Breast epithelium (tissue), 4 donors: ENCODE measurements at places on chromosomes 2 and 18. TPM values are rescaled to one million over a fixed set of nuclear protein-coding genes. Genes with fewer than 3 reads are reported as not detected.

GRCh38 chr18:79733986-79734770 lies 54.6 kb downstream of the CTDP1 start:
- no peaks in the 10 kb centered on the region for H3K4me1 ChIP-seq
- H3K27ac ChIP-seq = no peak overlapping the region
- H3K36me3 ChIP-seq = no peaks in the 10 kb centered on the region
- DNase-seq = no peak

- H3K27ac ChIP-seq = no peak overlapping the region
- no peaks in the 10 kb centered on the region for H3K27me3 ChIP-seq
- no peaks in the 10 kb centered on the region for H3K36me3 ChIP-seq
- no peak for DNase-seq
- H3K4me1 ChIP-seq = no peaks in the 10 kb centered on the region
- H3K4me3 ChIP-seq = no peak overlapping the region
Measured at GRCh38 chr2:114569166-114569565, 126.7 kb downstream of the DPP10 start.

GRCh38 chr2:177646791-177647190 lies 254.2 kb downstream of the AGPS start:
- no peaks in the 10 kb centered on the region for H3K27me3 ChIP-seq
- no peak overlapping the region for H3K27ac ChIP-seq
- H3K4me3 ChIP-seq = no peak overlapping the region
- DNase-seq = no peak
- no peaks in the 10 kb centered on the region for H3K36me3 ChIP-seq

DNA sequence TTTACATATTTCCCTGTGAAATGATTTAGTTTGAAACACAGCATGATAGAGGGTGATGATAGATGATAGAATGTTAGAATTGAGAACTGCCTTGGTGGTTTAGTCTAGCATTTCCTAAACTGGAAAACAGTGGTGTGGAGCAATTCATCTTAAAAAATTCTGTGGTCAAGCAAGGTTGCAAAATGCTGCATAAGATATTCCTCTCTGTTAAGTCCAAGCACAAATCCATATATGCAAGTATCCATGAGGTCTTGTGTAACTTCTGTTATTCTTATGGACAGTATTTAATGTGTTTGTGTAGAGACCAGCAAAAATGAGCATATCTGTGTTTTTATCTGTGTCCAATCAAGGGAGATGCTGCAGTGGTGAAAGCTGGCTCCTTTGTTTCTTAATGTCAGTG lies 30.0 kb downstream of the CPS1 start:
- no peaks in the 10 kb centered on the region for H3K36me3 ChIP-seq
- DNase-seq = no peak
- H3K27me3 ChIP-seq = no peaks in the 10 kb centered on the region
- no peak overlapping the region for H3K27ac ChIP-seq
- H3K4me1 ChIP-seq = no peaks in the 10 kb centered on the region

- H3K36me3 ChIP-seq = no peaks in the 10 kb centered on the region
- H3K27me3 ChIP-seq = no peaks in the 10 kb centered on the region
- H3K27ac ChIP-seq = peak overlapping the region; percentile 11
- H3K4me1 ChIP-seq = no peaks in the 10 kb centered on the region
- DNase-seq = peak; percentile 67
Measured at GRCh38 chr2:60530660-60531281, 22.7 kb downstream of the BCL11A start.

- peak overlapping the region; percentile 56 for H3K27ac ChIP-seq
- no peak overlapping the region for H3K4me3 ChIP-seq
- H3K27me3 ChIP-seq = no peaks in the 10 kb centered on the region
- H3K4me1 ChIP-seq = peaks cover 4% of the 10 kb centered on the region
- peak; percentile 84 for DNase-seq
- no peaks in the 10 kb centered on the region for H3K36me3 ChIP-seq
Measured at GRCh38 chr18:3771121-3771971, 321.4 kb downstream of the TGIF1 start.

DNA sequence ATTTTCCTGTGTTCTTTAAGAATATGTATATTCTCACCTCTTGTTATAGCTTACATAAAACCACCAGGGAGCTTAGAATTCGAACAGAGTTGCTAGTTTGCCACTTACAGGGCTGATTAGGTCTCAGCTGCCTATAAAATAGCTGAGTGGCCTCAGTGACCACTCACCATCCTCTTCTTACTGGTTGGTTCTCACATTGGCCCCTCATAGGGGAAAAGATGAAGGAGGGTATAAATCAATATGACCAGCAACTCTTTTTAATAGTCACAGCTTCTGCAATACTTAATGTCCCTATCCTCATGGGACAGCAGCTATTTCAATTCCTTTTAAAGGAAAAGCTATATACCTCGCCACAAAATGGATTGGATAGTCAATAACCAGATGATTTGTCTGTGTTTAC lies 199.4 kb upstream of the CDH20 start:
- no peak overlapping the region for H3K27ac ChIP-seq
- H3K4me3 ChIP-seq = no peak overlapping the region
- no peaks in the 10 kb centered on the region for H3K27me3 ChIP-seq
- DNase-seq = no peak

- no peaks in the 10 kb centered on the region for H3K36me3 ChIP-seq
- no peak overlapping the region for H3K4me3 ChIP-seq
- H3K27ac ChIP-seq = no peak overlapping the region
- no peak for DNase-seq
- H3K27me3 ChIP-seq = no peaks in the 10 kb centered on the region
Measured at GRCh38 chr2:61792355-61792890, 61.4 kb downstream of the FAM161A start.

- no peak overlapping the region for H3K4me3 ChIP-seq
- no peaks in the 10 kb centered on the region for H3K4me1 ChIP-seq
- H3K27ac ChIP-seq = no peak overlapping the region
- H3K27me3 ChIP-seq = no peaks in the 10 kb centered on the region
Measured at GRCh38 chr2:8382485-8382884, 299.4 kb upstream of the ID2 start.

GRCh38 chr2:241945311-241945710 lies 75.8 kb downstream of the RTP5 start:
- H3K4me1 ChIP-seq = no peaks in the 10 kb centered on the region
- H3K36me3 ChIP-seq = no peaks in the 10 kb centered on the region
- DNase-seq = no peak

- H3K4me1 ChIP-seq = no peaks in the 10 kb centered on the region
- no peaks in the 10 kb centered on the region for H3K27me3 ChIP-seq
- H3K4me3 ChIP-seq = no peak overlapping the region
- DNase-seq = no peak
- H3K36me3 ChIP-seq = no peaks in the 10 kb centered on the region
Measured at GRCh38 chr2:40403233-40403836, 48.6 kb downstream of the SLC8A1 start.

DNA sequence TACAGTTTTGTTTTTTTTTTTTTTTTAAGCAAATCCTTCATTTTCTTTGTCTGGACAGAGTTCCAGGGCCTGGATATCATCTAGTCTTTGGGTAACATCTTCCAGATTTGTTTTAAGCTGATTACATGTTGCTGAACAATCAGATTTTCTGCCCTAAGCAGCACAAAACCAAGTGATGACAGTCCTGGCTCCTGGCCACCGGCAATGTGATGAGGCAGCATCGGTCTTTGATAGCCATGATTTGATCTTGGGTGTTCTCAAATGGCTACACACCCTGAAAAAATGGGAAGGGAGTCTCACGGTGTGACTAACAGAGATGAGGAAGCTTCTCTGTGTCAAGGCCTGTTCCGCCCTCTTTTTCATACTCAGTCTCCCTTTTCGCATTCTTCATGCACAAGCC lies 708.6 kb upstream of the ZEB2 start:
- no peak overlapping the region for H3K4me3 ChIP-seq
- no peaks in the 10 kb centered on the region for H3K27me3 ChIP-seq
- no peak overlapping the region for H3K27ac ChIP-seq
- no peaks in the 10 kb centered on the region for H3K36me3 ChIP-seq
- H3K4me1 ChIP-seq = no peaks in the 10 kb centered on the region

GRCh38 chr2:109512076-109512475 lies 101.7 kb downstream of the SEPTIN10 start:
- H3K4me3 ChIP-seq = no peak overlapping the region
- DNase-seq = no peak
- no peaks in the 10 kb centered on the region for H3K36me3 ChIP-seq
- no peaks in the 10 kb centered on the region for H3K27me3 ChIP-seq
- H3K4me1 ChIP-seq = no peaks in the 10 kb centered on the region

- no peak overlapping the region for H3K27ac ChIP-seq
- no peaks in the 10 kb centered on the region for H3K36me3 ChIP-seq
- no peaks in the 10 kb centered on the region for H3K27me3 ChIP-seq
- no peak for DNase-seq
- no peaks in the 10 kb centered on the region for H3K4me1 ChIP-seq
Measured at GRCh38 chr2:96792772-96793749, 23.0 kb upstream of the CNNM3 start.

DNA sequence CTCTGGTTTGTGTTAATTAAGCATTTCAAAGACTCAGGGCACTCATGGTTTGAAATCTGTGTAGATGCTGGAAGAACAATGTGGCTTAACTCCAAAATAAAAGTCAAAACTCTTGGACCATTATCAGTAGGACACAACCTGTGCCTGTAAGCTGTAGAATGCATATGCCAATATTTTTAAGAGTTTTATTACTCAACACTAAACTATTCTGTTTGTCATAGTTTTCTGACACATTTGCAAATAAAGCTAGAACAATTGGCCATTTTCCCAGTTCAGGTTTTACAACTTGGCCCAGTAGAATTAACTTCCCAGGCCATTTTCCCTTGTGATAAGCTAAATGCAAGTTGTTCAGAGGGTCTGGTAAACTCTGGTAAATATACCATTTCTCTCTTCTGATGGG lies 713.1 kb downstream of the CBLN2 start:
- H3K27me3 ChIP-seq = no peaks in the 10 kb centered on the region
- H3K4me3 ChIP-seq = no peak overlapping the region
- no peak for DNase-seq
- no peaks in the 10 kb centered on the region for H3K4me1 ChIP-seq
- H3K27ac ChIP-seq = no peak overlapping the region

DNA sequence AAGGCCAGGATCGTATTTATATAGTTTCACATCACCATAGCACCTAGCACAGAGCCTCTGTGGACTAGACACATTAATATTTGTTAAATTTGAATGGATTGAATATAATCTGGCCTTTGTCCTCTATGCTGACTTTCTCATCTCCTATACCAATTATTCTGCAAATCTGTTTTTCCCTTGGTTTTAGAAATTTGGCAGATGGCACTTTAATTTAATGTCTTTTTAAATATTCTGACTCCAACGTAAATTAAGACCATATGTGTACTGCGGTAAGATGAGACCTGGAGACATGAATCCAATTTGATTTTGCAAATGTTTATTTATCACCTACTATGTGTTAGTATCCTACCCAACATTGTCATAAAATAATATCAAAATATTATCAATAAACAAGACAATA lies 1281.9 kb upstream of the PIK3C3 start:
- no peak overlapping the region for H3K4me3 ChIP-seq
- no peak for DNase-seq
- H3K27ac ChIP-seq = no peak overlapping the region
- no peaks in the 10 kb centered on the region for H3K36me3 ChIP-seq
- no peaks in the 10 kb centered on the region for H3K4me1 ChIP-seq
- H3K27me3 ChIP-seq = no peaks in the 10 kb centered on the region

DNA sequence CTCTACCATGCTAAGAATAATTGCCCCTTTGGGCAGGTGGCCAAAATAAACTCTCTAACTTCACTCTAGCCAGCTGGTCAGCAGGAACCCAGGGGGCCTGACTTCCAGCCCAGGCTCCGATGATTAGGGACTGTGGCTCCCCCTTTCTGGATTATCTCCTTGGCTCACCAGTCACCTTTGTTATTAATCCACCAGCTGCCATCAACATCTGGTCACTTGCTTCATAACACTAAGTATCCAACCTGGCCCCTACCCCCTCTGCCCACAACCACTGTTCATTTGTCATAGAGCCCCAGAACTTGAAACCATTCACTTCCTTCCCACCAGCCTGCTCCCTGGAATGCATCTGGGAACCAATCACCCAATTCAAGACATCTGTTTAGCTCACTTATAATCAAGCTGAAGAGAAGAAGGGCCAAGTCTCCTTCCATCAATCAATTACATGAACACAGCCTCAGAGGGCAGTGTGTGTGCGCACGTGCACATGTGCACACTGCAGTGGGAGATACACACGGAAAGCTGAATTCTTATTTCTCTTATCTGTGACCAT lies 215.1 kb downstream of the ALK start:
- no peaks in the 10 kb centered on the region for H3K36me3 ChIP-seq
- no peaks in the 10 kb centered on the region for H3K27me3 ChIP-seq
- no peak overlapping the region for H3K27ac ChIP-seq
- DNase-seq = no peak

DNA sequence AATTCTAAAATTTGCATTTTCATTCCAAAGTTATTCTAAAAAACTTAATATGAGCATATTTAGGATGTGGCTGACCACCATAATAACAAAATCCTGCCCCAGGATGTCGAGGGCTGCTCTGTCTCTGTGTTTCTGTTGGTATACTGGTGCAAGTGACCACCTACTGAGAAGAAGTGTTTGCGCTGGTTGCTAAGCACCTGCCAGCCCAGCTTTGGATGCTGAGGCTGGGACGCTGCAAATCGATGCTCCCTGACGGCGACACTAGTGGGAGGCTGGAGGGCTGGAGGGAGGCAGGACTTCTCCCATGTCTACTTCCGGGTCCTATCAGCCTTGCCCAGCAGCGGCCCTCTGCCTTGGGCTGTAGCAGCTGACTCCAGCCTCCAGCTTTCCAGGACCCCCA lies 45.0 kb downstream of the LAMA1 start:
- no peaks in the 10 kb centered on the region for H3K27me3 ChIP-seq
- H3K4me1 ChIP-seq = no peaks in the 10 kb centered on the region
- H3K4me3 ChIP-seq = no peak overlapping the region

DNA sequence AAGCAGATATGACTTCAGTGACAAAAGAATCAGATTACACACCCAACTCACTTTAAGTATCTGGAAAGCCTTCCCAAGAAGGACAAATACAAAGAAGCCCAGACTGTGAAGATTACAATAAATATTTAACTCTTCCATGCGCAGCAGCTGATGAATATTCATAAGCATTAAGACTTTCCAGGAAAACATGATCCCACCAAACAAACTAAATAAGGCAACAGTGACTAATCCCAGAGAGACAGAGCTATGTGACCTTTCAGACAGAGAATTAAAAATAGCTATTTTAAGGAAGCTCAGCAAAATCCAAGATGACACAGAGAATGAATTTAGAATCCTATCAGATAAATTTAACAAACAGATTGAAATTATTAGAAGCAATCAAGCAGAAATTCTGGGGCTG lies 108.2 kb upstream of the UBE2E3 start:
- no peak overlapping the region for H3K4me3 ChIP-seq
- no peak overlapping the region for H3K27ac ChIP-seq
- DNase-seq = no peak
- no peaks in the 10 kb centered on the region for H3K27me3 ChIP-seq

C2orf74 gene
- 15.7 TPM for total RNA-seq

KIF1A gene
- not detected for total RNA-seq

DYNAP gene
- total RNA-seq = not detected

TIGD1 gene
- 5.6 TPM for total RNA-seq

C2orf66 gene
- total RNA-seq = not detected

CD302 gene
- 141 TPM for total RNA-seq

ME2 gene
- 37.8 TPM for total RNA-seq

FOXI3 gene
- total RNA-seq = not detected

SCN3A gene
- 1.6 TPM for total RNA-seq

MC5R gene
- not detected for total RNA-seq
